Naive thymus-derived CD8-positive, alpha-beta T cell (primary cell): ENCODE measurements at places on chromosomes 2 and 18. TPM values are rescaled to one million over a fixed set of nuclear protein-coding genes. Genes with fewer than 3 reads are reported as not detected.

GRCh38 chr2:219252900-219253752 lies at the start of gene TUBA4B:
TUBA4B (plus strand) TSS chr2:219253243; CDS start chr2:219253408, 165 bp downstream.
- DNase-seq, result peak; percentile 52

GRCh38 chr18:8468191-8468590 lies 141.0 kb upstream of the RAB12 start:
- no peak for DNase-seq

Gene RTP5
- not detected for total RNA-seq

GRCh38 chr2:60888853-60889252 lies 7.5 kb downstream of the REL start:
- DNase-seq, result no peak

- DNase-seq, result no peak
These were observed 122.4 kb upstream of the LMAN1 start for GRCh38 chr18:59481436-59481835.

DNA sequence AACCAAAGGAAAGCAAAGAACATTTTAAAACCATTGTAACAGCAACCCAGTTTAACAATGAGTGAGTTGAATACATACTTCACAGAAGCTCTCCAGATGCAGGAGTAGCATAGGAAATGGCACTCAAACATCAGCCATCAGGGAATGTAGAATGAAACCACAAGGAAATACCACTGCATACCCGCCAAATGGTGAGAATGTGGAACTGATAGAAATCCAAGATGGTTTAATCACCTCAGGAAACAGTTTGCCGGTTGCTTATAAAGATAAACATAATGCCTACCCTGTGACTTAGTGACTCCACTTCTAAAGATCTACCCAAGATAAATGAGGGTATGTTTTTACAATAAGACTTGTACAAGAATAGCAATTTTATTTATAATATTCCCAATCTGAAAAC lies 132.0 kb downstream of the GALNT1 start:
- no peak for DNase-seq

DNA sequence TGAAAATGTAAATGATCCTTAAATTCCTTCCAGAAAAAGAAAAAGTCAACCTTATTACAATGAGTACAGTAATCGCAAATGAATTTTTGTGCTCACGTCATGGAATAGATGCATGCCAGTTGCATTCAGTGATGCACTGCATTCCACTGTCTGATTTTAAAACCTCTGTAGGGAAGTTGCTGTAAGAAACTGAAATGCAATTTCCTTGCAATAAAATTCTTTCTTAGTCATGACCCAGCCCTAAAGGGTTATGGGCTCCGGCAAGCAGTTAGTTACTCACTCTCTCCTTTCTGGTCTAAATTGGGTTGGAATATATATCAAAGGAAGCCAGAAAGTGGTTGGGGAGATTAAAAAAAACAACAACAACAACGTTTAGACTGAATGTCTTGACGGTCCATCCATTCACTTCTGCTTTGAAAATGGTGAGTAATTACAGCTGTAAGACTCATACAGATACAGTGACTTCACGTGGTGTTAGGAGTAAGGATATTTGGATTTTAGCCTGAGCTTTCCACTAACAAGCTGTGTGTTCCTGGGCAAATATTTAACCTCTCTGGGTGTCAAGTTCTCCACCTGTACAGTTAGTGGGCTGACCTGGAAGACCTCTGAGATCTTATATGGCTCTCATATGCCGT lies 8.6 kb upstream of the RND3 start:
- DNase-seq, result no peak

DNA sequence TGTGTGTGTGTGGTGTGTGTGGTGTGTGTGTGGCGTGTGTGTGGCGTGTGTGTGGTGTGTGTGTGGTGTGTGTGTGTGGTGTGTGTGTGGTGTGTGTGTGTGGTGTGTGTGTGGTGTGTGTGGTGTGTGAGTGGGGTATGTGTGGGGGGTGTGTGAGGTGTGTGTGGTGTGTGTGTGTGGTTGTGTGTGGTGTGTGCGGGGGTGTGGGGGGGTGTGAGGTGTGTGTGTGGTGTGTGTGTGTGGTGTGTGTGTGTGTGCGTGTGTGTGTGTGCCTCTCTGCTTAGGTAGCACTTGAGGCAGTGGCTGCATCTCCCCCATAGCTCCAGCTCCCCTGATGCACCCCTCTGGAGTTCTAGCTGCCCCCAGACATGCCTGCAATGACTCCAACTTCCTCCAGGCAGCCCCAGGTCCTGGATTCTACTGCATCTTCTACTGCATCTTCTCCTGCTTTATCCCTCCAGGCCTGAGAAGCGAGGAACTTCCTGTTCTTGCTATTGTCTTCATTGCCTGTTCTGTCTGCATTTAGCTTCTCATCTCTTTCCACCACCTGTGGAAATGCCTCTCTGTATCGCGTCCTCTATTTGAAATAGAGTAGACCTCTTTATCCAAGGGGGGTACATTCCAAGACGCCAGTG lies 22.2 kb upstream of the MLPH start:
- no peak for DNase-seq

- no peak for DNase-seq
These were observed 334.6 kb downstream of the SLC4A3 start for GRCh38 chr2:219961947-219962498.

GRCh38 chr2:46339200-46339599 lies 42.0 kb downstream of the EPAS1 start:
- DNase-seq, result no peak

Gene COL4A3
- total RNA-seq, result 0.16 TPM

- peak; percentile 77 for DNase-seq
These were observed 25.2 kb downstream of the TRABD2A start for GRCh38 chr2:84855731-84856130.

- DNase-seq, result no peak
These were observed 49.2 kb downstream of the MYOM1 start for GRCh38 chr18:3170441-3171161.

- no peak for DNase-seq
These were observed 73.3 kb upstream of the PPP1CB start for GRCh38 chr2:28678175-28678855.

Gene DSG1
- total RNA-seq, result not detected

- no peak for DNase-seq
These were observed 63.7 kb downstream of the COPS8 start for GRCh38 chr2:237149425-237149824.

DNA sequence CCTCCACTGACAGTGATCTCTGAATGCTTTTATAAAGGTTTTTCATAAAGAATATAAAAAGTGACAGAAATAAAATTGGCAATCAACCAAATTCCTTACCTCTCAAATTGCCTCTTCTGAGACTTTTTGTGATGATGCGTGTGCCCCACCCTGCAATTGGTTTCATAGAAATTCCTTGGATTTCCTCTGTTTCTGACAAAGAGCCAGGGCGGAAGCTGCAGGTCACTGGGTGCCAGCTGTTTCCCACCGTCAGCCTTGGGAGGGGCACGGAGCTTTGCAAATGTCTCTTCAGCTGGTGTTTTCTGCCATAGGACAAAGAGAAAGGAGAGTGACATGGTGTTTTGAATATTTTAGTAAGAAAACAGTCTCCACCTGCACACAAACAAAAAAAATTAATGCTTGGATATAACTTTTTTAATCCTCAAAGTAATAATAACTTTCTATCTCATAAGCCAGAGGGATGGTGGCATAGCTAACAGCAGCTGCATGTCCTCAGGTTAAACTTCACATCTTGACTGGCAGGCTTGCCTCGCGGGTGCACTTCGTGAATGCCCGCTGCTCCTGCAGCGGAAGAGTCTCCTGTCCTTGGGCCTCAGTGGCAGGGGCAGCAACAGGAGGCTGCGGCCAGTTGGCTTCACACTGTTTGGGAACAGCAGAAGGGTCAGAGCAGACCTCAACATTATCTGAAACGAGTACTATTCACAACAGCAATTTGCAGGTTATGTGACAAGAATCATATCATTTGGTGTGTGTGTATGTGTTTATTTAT lies 24.7 kb downstream of the AGAP1 start:
- no peak for DNase-seq

- DNase-seq, result no peak
These were observed 249.3 kb upstream of the SYT4 start for GRCh38 chr18:43526426-43527145.

Gene SERPINB12
- total RNA-seq, result not detected

GRCh38 chr18:59579509-59579908 lies 117.7 kb downstream of the CCBE1 start:
- no peak for DNase-seq

- peak; percentile 7 for DNase-seq
These were observed 657 bp downstream of the ARL6IP6 start for GRCh38 chr2:152718909-152719645.

- no peak for DNase-seq
These were observed 285.1 kb downstream of the MTX2 start for GRCh38 chr2:176554101-176555048.

GRCh38 chr2:162965191-162965590 lies 126.6 kb upstream of the KCNH7 start:
- DNase-seq, result no peak

DNA sequence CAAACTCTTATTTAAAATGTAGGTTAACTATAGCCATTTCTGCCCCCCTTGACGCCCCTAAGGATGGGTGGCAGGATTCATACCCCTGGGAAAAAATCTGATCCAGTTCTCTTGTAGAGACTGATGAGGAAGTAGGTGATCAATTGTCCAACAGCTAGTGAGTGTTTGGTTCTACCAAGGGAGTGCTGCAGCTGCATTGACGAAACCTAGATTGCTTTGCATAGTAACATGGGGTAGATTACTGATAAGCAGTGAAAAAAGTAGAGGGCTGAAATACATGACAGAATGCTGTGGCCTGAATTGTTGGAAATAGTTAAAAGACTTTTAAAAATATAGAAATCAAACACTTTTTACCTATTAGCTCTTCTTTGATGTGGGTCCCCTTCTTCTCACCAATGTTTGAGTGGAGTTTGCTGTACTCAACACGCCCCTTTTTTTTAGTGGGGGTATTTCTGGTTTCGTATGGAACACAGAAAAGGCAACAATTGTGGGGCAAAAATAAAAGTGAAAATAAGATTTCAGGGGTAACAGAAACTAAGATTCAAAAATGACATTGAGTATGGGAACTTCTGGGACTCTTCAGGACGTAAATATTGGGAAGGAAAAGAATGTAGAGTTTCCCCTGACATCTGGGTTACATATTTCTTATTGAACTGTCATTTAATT lies 66.2 kb downstream of the MAIP1 start:
- no peak for DNase-seq

DNA sequence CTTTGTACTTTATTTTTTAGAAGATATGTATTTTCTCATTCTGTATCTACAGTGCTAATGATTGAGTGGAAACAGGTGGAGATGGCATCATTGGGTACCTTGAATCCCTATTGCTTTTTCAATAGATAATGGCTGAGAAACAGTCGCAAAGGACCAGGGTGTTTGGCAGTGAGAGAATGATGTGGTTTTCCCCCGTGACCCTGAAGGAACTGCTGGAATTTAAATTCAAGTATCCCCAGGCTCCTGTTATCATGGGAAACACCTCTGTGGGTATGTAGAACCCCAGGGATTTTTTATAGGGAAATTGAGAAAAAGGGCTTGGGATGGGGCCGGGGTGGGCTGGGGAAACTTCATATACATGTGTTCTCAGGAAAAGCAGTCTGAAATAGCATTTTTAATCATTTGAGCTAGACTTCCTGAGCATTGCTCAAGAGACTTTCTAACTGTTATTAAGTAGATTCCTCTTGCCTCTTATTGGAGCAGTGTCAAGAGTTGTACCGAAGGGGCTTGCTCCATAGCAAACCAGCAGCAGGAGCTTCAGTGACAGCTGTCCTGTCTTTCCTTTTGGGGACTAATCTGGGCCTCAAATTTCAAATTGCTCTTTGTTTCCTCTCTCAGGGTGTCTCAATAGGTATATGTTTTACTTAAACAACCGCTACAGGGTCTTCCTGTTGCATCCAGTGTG lies 18.9 kb downstream of the AOX1 start:
- DNase-seq, result no peak

- no peak for DNase-seq
These were observed 101.0 kb upstream of the CERS6 start for GRCh38 chr2:168355121-168355520.

Gene PARD3B
- 2.3 TPM for total RNA-seq

GRCh38 chr2:233676046-233676445 lies 4.3 kb downstream of the UGT1A9 start:
- no peak for DNase-seq

GRCh38 chr18:4870177-4870773 lies 326.8 kb downstream of the AKAIN1 start:
- DNase-seq, result no peak

DNA sequence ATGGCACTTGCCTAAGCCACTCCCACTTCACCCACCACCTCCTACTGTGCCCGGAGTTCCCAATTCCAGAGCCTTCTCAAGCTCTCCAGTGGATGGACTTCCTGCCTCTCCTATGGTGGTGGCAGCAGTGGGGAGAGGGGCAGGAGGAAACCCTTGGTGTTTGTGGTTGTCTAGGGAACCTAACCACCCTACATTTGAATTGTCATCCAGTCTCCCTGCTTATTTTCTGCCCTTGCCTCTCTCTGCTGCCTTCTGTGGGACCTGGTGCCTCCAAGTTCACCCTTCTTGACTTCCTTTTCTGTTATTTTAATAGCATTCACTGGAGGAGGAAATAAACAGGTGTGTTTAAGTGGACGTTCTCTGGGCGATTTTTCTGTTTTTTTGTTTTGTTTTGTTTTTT lies 50.0 kb upstream of the HPCAL1 start:
- DNase-seq, result no peak

- no peak for DNase-seq
These were observed 112.1 kb downstream of the GLI2 start for GRCh38 chr2:120847700-120848321.
